ENCODE measurements at places on chromosomes 2 and 18. TPM values are rescaled to one million over a fixed set of nuclear protein-coding genes. Genes with fewer than 3 reads are reported as not detected.

Gene CBLN2
- polyA plus RNA-seq = not detected

Gene TOGARAM2
- polyA plus RNA-seq = not detected

Gene ALPI
- polyA plus RNA-seq = not detected

Gene SPTBN1
- polyA plus RNA-seq = 40.0 TPM

Gene CYS1
- 0.14 TPM for polyA plus RNA-seq

Gene HOXD13
- polyA plus RNA-seq = not detected

Gene ERMN
- polyA plus RNA-seq = not detected

Gene HOXD1
- polyA plus RNA-seq = not detected

Gene MGAT4A
- polyA plus RNA-seq = 0.17 TPM

Gene ALPP
- polyA plus RNA-seq = not detected

Gene TTC39C
- 25.0 TPM for polyA plus RNA-seq

Gene TEKT4
- not detected for polyA plus RNA-seq

Gene IL1B
- 221 TPM for polyA plus RNA-seq

Gene LIMS2
- not detected for polyA plus RNA-seq

Gene DSG1
- polyA plus RNA-seq = 68.0 TPM

Gene NTSR2
- not detected for polyA plus RNA-seq

Gene CRYBA2
- polyA plus RNA-seq = not detected

Gene RSAD2
- 2.2 TPM for polyA plus RNA-seq

Gene ARHGEF33
- 0.09 TPM for polyA plus RNA-seq

Gene TGFA
- 71.8 TPM for polyA plus RNA-seq

Gene ACAA2
- 2.3 TPM for polyA plus RNA-seq

Gene GPD2
- polyA plus RNA-seq = 27.6 TPM

Gene PTPRN
- polyA plus RNA-seq = not detected

Gene OSBPL6
- 8.2 TPM for polyA plus RNA-seq

Gene BABAM2
- polyA plus RNA-seq = 24.3 TPM

Gene ADD2
- polyA plus RNA-seq = not detected

Gene PTPRM
- polyA plus RNA-seq = 42.3 TPM

Gene NR4A2
- polyA plus RNA-seq = 3.0 TPM

Gene ATP6V1C2
- polyA plus RNA-seq = 0.49 TPM

Gene CGREF1
- 1.1 TPM for polyA plus RNA-seq

Gene SGPP2
- polyA plus RNA-seq = 2.6 TPM

Gene DTNA
- polyA plus RNA-seq = 0.26 TPM

Gene RIT2
- polyA plus RNA-seq = not detected

Gene PDE1A
- 0.07 TPM for polyA plus RNA-seq

Gene EFEMP1
- 234 TPM for polyA plus RNA-seq

Gene GNLY
- polyA plus RNA-seq = not detected

Gene RAD51AP2
- polyA plus RNA-seq = 0.01 TPM

Gene TGFBRAP1
- polyA plus RNA-seq = 9.3 TPM

Gene RBFA
- polyA plus RNA-seq = 20.0 TPM

Gene FLACC1
- polyA plus RNA-seq = 0.43 TPM

Gene CFAP210
- polyA plus RNA-seq = 0.30 TPM

Gene VWC2L
- polyA plus RNA-seq = not detected

Gene SLC8A1
- 2.7 TPM for polyA plus RNA-seq
